ENCODE measurements at places on chromosomes 7 and 10. TPM values are rescaled to one million over a fixed set of nuclear protein-coding genes. Genes with fewer than 3 reads are reported as not detected.

Gene HOXA2
- 3.9 TPM for total RNA-seq

DNA sequence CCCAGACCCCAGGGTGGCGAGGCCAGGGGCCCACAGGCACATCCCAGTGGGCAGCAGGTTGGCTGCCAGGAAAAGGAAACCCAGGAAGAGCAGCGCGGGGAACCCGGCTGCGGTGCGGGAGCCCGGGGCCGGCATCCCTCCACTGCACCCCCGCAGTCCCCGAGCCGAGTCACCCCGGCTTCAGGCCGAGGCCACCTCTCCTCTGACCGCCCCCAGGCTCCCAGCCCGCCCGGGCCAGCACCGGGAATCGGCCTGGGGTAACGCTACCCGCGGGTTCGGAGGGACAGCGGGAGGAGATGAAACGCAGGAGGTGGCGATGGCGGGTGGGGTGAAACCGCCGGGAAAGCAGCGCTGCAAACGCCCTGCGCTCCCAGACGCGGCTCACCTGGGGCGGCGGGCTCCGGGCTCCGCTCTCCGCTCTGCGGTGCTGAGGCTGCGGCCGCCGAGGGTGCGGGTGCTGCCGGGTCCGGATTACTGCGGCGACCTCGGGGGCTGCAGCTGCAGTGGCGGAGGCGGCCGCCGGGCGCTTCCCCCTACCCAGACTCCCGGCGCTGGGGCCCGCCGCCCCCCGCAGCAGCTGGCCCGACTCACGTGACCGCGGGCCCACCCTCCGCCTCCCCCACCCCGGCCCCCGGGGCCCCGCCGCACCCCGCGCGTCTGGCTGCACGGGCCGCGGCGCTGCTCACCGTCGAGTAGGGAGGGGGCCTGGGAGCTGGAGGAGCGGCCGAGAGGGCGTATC is at the start of gene SCRN1:
Gene SCRN1 (minus strand): TSS at position 545 of the 739 bp plus-strand sequence. CDS start 20,734 bp downstream, outside the sequence.
- DNase-seq, result peak; percentile 75

DNA sequence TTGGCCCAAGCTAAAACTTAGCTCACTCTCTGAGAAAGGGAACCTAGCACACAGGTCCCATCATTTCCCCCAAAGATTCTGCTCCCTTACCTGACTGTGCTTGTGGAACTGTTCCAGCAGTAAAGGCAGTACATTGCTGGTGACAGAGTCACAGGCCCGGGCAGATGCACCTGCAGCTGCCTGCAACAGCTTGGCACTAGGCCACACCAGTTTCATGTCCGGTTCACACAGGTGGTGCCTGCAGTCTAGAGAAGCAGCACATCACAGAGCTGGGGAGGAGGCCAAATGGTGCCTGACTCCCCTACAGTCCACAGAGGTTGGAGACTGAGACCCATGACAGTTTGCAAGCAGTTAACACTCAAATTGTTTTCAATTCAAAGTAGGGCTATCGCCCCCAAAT is 22.2 kb downstream of the ZDHHC16 start:
- DNase-seq, result no peak

Gene GPR15LG
- total RNA-seq, result not detected

- DNase-seq, result no peak
These were observed 33.3 kb downstream of the PWWP2B start for GRCh38 chr10:132430231-132430743.

GRCh38 chr10:133379152-133379800 is at the start of gene PAOX:
TSS of gene PAOX (plus strand) at chr10:133379262. CDS start at chr10:133379317, 55 bp downstream.
- DNase-seq, result peak; percentile 89

DNA sequence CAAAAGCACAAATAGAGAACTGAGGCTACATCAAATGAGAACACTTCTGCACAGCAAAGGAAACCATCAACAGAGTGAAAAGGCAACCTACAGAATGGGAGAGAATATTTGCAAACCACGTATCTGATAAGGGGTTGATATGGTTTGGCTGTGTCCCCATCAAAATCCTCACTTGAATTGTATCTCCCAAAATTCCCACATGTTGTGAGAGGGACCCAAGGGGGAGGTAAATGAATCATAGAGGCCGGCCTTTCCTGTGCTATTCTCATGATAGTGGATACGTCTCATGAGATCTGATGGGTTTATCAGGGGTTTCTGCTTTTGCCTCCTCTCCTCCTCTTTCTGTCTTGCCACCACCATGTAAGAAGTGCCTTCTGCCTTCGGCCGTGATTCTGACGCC is 120.6 kb upstream of the FRMD4A start:
- no peak for DNase-seq

DNA sequence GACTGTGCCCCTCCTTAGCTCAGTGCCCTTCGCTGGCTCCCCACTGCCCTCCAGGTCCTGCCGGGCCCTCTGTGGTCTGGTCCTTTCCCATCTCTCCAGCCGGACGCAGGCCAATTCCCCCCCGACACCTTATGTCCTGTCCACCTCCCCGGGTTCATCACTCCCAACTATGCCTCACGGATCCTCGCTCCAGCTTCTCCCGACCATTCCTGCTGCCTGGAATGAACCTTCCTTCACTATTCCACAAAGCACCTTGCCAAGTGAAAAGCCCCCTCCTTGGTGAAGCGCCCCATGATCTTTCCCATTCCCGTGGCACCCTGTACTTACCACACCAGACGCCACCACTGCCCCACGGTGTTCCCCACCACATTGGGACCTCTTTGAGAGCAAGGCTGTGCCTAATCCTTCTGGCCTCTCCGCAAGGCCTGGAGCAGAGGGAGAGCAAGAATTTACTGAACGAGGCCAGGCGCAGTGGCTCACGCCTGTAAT is 47.2 kb downstream of the TMEM270 start:
- DNase-seq, result peak; percentile 56

DNA sequence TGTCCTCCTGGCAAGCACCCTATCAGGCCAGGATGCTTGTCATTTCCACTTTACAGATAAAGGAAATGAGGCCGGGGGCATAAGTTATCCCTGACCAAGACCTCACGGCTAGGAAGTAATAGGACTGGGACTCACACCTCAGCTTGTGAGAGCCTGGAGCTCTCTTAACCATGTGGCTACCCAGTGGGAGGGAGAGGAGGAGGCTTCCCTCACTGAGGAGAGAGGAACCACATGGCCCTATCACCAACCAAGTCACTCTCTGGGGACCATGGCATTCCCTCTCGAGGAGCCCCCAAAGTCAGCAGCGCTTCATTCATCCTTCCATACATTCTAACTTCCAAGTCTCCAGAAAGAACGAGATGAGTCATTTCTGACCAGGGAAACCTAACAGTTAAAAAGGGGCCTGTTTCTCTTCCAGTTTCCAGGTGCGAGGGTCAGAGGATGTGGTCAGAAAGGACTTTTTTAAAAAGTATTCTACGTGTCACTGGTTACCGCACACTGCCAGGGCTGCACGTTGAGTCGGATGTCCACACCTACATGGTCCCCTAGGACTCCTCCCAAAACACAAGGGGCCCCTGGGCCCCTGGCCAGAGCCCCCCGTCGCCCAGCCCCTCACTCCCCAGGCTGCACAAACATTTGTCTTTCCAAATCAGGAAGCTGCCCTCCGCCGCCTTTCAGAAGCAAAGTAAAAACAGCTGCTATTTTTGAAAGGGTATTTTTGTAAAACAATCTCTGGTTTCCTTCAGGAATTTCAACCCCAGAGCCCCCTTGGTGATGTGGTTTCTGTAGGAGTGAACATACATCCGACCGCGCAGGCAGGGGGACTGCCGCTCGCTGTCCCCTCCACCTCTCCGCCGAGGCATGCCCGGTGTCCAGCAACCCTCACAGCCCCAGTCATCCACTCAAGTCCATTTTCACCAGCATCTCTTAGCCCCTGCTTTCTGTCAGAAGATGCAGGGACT is 128.2 kb upstream of the CHST15 start:
- peak; percentile 50 for DNase-seq

DNA sequence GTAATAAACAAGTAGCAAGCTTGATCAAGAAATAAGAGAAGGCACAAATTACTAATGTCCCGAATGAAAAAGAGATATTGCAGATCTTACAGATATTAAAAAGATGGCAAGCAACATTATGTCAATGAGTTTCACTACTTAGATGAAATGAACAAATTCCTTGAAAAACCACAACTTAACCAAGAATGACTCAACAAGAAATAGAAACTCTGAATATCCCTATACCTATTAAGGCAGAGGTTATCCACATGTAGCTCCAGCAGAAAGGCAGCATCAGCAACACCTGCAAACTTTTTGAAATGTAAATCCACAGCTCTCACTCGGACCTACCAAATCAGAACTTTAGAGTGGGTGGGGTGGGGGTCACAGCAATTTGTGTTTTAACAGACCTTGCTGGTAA is 33.6 kb downstream of the PDE1C start:
- DNase-seq, result no peak

GRCh38 chr10:99389729-99390480 is 40.5 kb downstream of the GOT1 start:
- no peak for DNase-seq

DNA sequence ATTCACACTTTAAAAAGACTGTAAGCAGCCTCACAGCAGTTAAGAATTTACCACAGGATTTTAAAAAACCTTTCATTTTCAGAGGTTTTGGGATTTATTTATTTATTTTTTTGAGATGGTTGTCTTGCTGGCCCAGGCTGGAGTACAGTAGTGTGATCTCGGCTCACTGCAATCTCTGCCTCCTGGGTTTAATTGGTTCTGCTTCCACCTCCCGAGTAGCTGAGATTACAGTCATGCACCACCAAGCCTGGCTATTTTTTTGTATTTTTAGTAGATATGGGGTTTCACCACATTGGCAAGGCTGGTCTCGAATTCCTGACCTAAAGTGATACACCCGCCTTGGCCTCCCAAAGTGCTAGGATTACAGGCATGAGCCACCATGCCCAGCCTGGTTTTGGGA is 19.1 kb downstream of the MINDY4 start:
- no peak for DNase-seq

Gene CALML5
- total RNA-seq, result not detected

Gene FAM237B
- total RNA-seq, result not detected

- no peak for DNase-seq
These were observed 128.4 kb downstream of the DNAJB6 start for GRCh38 chr7:157464971-157465886.

Gene PRPF18
- total RNA-seq, result 23.4 TPM

Gene NKX6-2
- total RNA-seq, result 2.1 TPM

- no peak for DNase-seq
These were observed 660.0 kb downstream of the SORCS1 start for GRCh38 chr10:106504536-106504935.

Gene TMEM184A
- 0.27 TPM for total RNA-seq

DNA sequence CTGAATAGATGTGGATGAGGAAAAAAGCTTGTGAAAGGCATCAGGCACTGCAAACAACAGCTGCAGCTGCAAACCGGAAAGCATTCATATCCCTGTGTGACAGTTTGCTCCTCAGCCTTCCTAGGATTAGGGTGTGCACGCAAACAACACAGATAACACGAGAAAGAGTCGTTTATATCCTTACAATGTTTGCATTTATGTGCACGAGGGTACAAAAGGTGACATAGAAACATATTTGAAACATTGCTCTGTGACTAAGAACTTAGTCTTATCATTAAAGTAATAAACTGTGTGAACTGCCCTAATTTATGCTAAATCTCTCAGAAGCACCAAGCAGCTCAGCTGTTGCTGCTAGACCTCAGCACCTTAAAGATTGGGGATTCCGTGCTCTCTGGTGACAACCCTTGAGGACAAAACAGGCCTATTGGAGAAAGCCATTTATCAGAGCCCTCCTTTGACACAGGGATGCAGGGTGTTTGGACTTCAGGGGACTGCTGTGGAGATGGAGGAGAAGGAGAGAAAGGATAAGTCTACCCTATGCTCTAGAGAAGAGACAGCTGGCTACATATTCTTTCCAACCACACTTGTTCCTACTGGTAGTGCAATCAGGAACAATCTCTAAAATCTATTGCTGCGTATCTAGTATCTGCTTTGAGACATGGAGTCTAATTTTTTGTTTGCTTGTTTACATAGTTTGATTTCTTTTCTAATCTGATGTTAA is 176.2 kb downstream of the GNAT3 start:
- no peak for DNase-seq

GRCh38 chr7:27132214-27132613 is 1.7 kb upstream of the HOXA4 start:
- no peak for DNase-seq

- DNase-seq, result no peak
These were observed 325.5 kb downstream of the SFMBT2 start for GRCh38 chr10:7085147-7085912.

DNA sequence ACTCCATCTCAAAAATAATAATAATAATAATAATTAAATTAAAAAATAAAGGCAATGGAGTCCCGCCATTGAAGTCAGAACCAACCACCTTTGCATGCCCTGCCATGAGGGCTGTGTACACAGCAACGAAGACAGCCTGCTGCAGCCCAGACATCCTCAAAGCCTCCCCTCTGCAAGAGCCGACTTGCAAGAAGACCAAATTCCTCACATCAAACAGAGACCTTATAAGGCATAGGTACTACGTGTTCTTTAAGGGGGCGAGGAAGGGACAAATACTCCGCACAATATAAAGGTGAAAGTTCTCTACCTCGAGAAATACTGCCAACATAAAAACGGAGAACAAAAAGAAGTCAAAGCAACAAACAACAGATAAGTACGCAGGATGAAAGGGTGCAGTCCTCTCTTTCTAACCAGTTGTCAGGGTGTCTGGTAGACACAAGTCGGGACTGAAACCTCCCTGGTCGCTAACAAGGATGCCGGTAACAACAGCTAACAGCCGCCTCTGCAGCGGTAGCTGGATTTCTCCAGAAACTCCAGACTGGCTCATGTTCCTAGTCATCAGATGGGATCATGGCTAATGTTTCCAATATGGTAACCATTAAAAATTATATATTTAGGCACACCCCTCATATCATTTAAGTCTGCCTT is 23.6 kb downstream of the FGFR2 start:
- no peak for DNase-seq

GRCh38 chr10:59803714-59804113 is 50.5 kb upstream of the MRLN start:
- DNase-seq, result no peak

Gene CALHM3
- total RNA-seq, result not detected

DNA sequence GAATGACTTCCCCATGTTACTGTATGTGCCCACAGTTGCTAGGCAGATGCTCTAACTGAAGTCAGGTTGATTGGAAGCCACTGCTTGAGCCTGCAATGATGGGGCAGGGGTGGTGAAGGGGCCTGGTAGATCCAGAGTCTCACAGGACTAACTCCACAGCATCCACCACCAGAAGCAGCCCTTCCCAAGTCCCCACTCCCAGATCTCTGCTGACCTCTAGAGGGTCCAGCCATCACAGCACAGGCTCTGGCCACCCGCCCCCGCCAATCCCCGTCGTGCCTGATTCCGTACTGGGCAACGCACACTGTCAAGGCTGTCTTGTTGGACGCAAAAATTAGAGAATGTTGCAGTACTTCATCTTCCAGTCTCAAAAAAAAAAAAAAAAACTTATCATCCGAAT is 136.8 kb upstream of the PDE1C start:
- no peak for DNase-seq

Measured in sciatic nerve (tissue), 2 donors.